ENCODE measurements at places on chromosomes 2 and 18.

DNA sequence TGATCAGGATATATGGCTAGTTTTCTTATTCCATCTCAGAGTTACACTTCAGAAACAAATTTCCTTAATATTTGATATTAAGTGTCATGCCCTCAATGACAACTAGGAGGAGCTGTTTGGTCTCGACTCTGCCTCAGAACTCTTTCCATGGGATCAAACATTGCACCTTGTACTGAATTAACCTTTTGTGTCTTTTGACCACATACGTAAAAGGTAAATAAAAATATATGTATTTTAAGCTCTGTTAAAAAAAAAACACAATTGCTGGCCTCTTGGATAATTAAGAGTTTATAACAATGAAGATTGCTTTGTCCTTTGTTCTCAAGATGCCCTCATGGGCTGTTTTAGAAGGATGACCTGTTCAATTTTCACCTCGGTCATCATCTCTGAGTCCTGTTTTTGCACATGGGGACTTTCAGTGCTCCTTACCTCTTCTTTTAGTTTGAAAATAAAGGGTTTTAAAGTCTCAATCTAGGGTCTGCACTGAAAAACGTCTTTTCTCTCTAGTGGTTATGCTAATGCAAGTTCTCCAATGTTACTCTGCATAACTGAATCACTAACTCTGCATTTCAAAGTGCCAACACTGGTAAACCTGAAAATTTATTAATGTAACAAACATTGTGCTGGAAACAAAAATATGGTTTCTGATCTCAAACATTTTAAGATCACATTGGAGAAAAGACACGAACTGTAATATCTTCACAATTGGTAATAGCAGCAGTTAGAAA lies 18.8 kb upstream of the FN1 start:
- DNase-seq = no peak

DNA sequence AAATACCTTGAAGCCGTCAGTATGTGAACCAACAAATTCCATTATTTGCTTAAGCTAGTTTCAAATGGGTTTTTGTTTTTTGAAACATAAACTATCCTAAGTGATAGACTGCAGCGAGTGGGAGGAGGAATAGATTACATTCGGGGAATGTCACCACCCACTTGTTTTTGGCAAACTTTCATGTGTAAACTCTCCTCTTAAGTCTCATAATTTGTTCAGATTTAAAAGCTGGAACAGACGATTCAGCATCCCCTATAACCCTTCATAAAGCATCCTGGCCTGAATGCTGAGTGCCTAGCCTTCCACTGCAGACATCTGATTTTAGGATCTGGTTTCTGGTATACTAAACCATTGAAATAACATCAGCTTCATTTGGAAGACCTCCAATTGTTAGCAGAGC lies 51.0 kb downstream of the CPO start:
- no peak for DNase-seq

DNA sequence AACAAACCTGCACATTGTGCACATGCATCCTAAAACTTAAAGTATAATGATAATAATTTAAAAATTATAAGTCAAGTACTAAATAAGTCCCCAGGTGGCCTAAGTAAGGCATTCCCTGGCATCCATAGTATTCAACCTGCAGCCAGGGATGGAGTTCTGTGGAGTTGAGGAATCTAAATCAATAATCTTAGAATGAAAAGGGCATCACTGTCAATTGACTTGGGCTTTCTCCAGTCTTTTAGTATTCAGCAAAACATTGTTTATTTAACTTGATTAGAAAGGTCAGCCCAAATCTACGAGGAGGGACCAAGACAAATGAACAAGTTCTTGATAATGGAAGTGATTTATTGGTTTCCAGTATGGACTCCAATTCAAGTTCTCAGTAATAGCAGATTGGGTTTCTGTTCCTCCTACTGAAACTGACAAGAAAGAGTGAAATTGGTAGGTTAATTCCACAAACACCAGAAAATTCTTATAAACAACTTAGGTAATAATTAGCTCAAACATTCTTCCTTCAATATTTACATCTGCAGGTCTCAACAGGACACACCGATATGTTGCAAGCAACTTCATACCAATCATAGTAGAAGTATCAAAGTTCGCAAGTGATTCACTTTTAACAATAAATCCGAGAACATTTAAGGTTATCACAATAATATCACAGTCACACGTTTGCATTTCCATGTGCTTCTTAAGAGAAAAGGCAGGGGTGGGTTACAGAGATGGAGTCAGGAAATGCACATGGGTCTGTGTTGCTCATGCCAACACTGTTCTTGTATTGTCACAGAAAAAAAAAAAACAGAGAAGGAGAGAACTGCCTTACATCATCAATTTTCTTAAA lies 51.7 kb upstream of the EHBP1 start:
- DNase-seq = no peak

DNA sequence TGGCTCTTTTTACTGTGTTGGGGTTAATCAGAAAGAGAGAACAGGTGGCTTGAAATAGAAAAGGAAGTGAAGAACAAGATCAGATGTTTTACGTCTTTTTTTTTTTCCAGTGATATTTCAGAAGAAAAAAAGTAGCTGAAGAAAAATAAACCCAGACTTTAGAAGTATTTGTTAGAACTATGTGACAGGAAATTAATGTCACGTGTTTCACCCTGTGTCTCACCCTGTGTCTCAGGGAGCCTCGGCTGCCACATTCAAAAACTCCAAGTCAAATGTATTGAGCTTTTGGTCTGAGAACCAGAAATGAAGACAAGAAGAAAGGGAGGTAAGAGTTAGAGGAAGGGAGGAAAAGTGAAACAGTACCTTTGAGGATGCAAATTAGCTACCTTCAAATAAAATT lies 38.0 kb downstream of the AKAIN1 start:
- no peak for DNase-seq

GRCh38 chr2:187459256-187459655 lies 11.2 kb upstream of the CALCRL start:
- DNase-seq = no peak

DNA sequence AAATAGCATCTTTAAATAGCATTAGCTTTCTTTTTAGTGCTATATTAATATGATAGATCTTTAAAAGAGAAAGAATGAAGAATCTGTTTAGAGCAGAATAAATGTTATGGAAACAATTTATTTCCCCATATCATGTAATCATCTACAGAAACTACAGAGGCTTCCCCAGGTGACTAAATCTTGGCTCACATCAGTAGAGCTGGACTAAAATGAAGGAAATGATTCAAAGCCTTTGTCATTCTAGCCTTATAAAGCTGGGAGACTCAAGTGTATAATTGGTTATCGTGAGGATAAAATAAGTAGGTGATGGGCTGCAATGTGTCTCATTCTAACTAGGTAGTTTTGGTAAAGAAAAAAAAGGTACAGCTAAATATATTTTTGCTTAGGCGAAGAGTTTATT lies 83.2 kb upstream of the UNC80 start:
- DNase-seq = no peak
